Epithelial cell of proximal tubule (primary cell): ENCODE measurements at places on chromosomes 12 and 14. TPM values are rescaled to one million over a fixed set of nuclear protein-coding genes. Genes with fewer than 3 reads are reported as not detected.

- DNase-seq: no peak
Measured at GRCh38 chr12:97022536-97023230, 115.6 kb downstream of the NEDD1 start.

DNA sequence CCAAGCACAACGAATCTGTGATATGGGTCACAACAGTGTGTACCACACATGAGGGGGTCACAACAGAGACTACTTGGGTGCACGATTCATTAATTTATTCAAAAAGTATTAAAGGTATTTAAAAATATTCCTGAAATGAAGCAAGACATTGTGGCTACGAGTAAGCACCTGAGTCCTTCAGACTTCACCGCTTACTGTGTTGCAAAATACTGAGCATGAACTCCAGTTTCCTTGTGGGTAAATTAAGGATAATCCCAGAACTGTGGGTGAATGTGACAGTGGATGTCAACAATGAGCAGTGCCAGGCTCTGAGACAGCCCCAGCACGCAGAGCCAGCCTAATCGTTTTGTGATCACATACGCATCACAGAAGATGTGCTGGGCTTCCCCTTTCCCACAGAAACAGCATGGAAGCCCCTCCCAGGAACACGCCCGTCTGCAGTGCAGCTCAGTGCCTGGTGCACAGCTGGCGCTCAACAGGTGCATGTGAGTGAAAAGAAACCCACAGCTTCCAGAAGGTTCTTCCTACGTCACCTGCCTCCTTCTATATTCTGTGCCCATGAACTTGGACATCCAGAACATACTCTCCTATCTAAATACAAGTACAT lies 29.1 kb downstream of the CDC42BPB start:
- DNase-seq: no peak

DNA sequence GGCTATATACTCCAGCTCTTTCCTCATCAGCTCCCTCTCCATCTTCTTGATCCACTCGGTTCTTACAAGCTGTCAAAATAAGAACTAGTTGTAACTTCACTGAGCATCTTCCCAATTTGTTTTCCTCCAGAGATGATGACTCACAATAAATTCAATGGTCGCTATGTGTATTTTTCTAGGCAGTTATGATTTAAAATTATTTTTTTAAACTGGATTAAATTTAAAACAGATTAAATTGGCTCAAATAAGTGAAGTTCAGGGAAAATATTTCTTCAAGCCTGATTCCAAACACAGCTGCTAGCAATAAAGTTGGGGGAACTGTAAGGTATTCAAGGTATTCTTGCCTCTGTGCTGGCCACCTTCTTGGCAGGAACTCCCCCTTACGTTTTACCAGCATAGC lies 717.7 kb upstream of the USP15 start:
- DNase-seq: no peak

DNA sequence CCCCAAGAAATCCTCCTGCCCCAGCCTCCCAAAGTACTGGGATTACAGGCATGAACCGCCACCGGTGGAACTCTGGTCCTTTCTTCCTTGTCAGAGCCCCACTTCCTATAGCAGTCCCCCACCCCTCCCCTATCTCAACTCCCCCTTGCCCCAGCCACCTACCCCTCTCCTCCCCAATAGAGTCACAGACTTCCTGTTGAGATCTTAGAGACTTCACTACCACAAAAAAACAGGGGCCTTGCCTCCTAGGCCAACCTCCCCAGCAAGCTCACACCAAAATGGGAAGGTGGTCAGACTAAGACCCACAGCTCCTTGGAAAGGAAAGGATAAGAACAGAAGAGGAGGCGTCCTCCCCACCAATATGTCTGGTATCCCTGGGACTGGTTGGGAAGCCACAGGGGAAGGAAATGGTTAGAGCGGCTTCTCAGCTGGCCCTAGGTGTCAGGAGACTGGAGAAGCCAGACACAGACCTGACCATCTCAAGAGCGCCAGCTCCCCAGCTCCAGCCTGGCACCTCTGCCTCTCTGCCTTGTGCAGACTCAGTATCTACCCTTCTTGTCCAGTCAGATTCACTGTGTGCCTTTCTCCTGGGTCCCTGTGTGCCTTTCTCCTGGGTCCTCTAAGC lies 8.5 kb downstream of the ITGB7 start:
- DNase-seq: no peak

- DNase-seq: no peak
Measured at GRCh38 chr12:101809208-101809607, 21.6 kb downstream of the GNPTAB start.

DNA sequence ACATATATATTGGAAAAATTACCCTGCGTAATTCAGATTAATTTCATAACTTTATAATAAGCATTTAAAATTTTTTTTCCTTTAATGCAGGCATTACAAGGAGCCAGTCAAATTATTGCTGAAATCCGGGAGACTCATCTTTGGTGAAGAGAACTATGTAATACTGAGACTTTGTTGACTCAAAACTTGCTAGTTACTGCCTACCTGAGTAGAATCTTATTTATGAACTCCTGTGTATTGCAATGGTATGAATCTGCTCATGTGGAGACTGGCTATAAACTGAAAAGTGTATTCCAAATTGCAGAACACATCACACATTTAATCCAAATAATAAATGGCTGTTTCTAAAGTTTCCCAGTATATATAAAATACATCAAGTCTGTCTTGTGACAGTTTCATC lies 12.4 kb downstream of the YARS2 start:
- no peak for DNase-seq

DNA sequence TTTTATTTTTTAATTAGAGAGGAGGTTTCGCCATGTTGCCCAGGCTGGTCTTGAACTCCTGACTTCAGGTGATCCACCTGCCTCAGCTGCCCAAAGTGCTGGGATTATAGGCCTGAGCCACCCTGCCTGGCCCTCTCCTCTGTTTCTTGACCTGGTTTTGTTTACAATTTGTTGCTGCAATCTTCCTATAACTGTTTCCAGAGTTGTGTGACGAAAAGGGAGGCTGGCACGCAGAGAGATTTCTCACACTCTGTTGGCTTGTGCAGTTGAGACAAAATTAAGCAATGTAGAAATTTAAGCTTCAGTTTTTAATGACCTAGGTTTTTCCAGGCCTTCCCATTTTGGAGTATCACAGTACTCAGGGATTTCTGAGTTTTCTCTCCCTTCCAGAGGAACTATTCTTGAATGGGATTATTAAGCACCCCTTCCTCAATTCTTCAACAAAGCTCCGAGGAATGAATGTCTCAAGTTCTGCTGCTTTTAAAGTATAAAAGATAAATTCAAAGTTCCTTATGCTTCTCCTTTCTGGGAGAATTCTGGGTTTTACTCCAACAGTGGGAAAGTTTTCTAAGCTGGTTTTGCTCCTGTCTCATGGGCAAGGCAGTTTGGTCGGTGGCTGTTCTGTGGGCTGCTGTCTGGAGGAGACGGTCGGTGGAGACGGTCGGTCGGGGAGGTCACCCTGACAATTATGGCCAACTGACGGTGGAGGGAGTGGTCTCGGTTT lies 20.4 kb upstream of the FOS start:
- no peak for DNase-seq

DNA sequence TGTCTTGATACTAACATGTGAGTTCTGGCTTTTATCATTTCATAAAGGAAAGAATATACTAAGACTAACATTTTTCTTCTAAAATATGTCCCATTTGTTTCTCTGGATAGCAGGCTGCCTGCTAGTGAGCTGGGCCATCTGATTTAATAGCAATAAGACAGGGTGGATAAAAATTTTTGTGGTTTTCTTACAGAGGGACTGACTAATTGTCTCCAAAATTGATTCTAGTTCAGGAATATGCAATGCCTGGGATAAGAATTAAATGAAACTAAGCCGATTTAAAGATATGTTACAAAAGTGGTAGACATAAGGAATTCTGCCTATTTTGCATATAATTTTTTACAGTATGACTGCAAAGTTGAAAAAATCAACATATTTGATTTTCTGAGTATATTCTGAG lies 252.9 kb upstream of the NAV3 start:
- DNase-seq: no peak

DNA sequence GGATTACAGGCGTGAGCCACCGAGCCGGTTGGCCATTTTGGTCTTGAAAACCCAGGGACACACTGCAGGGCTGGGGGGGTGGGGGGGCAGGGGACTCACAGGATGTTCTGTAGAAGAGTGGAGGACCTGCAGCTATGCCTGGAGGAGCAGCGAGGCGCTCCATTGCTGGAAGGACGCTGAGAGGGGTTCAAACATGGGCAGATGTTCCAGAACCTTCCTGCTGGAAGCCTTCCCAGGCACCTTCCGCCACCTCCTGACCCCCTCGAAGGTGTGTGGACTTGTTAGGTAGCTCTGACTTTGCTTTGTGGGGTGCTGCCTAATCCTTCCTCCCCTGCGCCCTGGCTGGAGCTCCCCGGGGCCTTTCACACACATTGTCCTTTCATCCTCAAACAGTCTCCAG lies 19.6 kb upstream of the PPP1R13B start:
- no peak for DNase-seq

DNA sequence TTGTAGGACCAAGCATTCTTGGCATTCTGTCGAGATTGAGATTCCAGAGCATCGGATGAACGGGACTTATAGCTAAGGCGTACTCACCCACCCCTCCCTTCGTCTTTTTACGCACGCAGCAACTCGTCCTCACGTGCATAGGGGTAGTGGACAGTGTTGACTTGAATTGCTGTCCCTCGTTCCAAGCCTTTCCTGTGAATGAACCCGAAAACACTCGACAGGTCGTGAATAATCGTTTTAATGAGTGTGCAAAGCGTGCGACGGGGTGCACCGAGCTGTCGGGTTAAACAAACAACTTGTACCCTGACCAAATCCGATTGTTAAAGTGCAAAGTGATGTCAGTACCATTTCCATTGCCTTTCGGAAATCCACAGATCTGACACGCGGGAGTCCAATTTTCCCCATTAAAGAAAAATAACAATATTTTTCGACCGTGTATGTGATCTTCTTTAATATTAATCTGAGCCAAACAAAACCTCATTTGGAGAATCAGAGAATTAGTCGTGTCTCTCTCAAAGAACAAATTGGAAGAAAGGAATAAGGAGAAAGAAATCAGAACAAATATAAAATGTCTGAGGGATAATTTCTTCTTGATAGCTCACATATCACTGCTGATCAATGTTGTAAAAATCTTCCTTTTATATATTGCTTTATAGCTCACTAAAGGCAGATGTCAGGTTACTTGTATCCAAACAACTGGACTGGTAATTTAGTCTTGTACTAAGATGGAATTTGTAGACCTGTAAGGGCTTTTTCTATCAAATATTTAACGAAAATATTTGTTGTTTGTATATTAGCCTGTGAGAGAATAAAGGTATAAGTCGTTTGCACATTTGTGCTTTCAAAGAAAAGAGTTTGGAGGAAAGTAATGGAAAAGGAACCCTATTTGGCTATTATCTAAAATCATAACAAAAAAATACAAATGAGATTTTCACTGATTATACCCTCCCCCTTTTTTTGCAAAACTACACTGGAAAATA lies 11.8 kb downstream of the FOXG1 start:
- DNase-seq: no peak

DNA sequence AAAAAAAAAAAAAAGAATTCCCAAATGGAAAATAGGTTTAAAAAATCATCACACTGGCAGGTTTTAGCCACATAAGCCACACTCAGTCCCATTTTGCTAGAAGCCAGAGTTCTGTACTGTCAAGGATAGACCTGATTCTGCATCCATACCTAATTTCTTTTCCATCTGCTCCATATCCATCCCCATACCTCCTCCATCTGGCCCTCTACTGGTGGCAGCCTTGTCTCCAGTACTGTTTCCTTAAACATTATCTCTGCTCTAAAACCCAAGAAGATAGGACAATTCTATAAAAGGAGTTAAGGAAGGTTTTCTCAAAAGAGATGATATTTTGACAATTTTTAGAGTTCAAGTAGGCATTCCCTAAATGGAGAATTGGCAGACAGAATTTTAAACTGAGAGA lies 26.0 kb upstream of the RXYLT1 start:
- no peak for DNase-seq

- no peak for DNase-seq
Measured at GRCh38 chr14:65594153-65594881, 181.8 kb downstream of the FUT8 start.

DNA sequence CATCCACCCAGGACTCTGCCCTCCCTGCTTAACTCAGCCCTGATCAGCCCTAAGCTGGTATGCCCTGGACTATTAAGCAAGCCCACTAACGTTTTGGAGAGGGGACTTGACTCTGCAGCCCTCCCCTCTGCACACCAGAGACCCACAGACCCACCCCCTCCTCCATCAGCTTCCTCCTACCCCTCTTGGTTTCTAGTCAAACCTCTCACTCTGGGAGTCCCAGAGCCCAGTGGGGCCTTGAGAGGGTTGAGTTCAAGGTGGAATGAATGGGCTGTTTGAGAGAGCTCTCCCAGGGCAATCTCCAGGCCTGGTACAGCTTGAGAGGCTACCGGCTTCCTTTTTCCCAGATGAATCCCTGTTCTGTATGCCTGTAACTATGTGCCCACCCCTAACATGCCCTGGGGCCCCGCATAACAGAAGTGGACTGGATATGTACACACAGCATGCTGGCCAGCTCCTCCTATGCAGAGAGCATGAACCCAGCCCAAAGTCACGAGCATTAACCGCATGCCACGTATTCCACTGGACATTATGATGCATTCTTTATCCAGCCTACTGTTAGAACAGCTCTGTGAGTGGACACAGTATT lies 43.6 kb downstream of the IRF2BPL start:
- DNase-seq: no peak

GRCh38 chr14:75452324-75452723 lies 24.5 kb downstream of the JDP2 start:
- no peak for DNase-seq

The PPM1H gene
- total RNA-seq: 3.9 and 4.2 TPM in 2 replicates

The TTC6 gene
- 0.80 TPM in 1 of 2 replicates, not detected in the other for total RNA-seq

The AMHR2 gene
- total RNA-seq: not detected in 2 replicates

The BATF gene
- total RNA-seq: 0.94 TPM in 1 of 2 replicates, not detected in the other

The KLRD1 gene
- not detected in 2 replicates for total RNA-seq

The CD163 gene
- total RNA-seq: not detected in 2 replicates

The SYNDIG1L gene
- not detected in 2 replicates for total RNA-seq
